Effector memory CD4-positive, alpha-beta T cell (primary cell): ENCODE measurements at places on chromosomes 3 and 15.

DNA sequence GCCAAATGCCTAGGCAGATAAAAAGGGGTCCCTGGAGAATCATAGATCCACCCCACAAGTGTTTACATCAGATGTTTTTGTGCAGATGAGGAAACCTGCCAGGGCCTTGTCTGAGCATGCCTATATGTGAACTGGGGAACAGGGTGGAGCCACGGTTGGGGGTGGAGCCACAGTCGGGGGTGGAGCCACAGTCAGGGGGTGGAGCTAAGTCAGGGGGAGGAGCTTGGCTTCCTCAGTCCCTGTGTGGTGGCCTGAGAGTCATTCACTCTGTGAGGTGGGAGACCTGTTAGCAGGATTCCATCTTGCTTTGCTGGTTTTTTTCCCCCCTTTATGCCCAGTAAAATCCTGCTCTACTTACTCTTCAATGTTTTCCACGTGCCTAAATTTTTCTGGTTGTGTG lies 57.8 kb upstream of the TGFBR2 start:
- no peaks in the 10 kb centered on the region for H3K36me3 ChIP-seq
- H3K27ac ChIP-seq, result no peak overlapping the region
- no peak for DNase-seq
- no peak overlapping the region for H3K4me3 ChIP-seq

GRCh38 chr15:85168642-85169173 lies 187.1 kb downstream of the PDE8A start:
- no peaks in the 10 kb centered on the region for H3K27me3 ChIP-seq
- H3K4me3 ChIP-seq, result peak overlapping the region; percentile 7
- H3K36me3 ChIP-seq, result no peaks in the 10 kb centered on the region
- H3K4me1 ChIP-seq, result no peaks in the 10 kb centered on the region
- peak; percentile 0 for DNase-seq

DNA sequence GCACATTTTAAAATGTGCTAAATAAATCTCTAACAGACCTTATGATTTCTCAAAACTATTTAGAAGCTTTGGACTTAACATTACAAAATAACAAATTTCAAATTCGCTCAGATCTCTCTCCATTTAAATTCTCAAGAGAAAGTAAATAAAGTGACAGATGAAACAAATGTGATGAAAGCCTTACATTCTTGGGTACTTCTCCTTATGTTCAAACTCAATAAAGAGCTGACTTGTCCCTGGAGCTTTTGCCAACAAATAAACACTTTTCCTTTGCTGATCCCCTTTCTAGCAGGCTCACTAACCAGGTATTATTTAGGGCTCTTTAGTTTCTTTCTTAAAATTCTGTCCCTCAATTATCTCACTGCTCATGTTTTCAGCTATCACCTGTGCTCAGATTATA lies 259.1 kb upstream of the ARPP21 start:
- no peaks in the 10 kb centered on the region for H3K36me3 ChIP-seq
- no peak overlapping the region for H3K27ac ChIP-seq
- H3K27me3 ChIP-seq, result no peaks in the 10 kb centered on the region
- H3K4me1 ChIP-seq, result no peaks in the 10 kb centered on the region
- H3K4me3 ChIP-seq, result no peak overlapping the region

- H3K4me3 ChIP-seq, result no peak overlapping the region
- DNase-seq, result no peak
- no peak overlapping the region for H3K27ac ChIP-seq
- H3K36me3 ChIP-seq, result no peaks in the 10 kb centered on the region
- H3K4me1 ChIP-seq, result no peaks in the 10 kb centered on the region
- no peaks in the 10 kb centered on the region for H3K27me3 ChIP-seq
Measured at GRCh38 chr3:105513042-105513441, 146.3 kb downstream of the ALCAM start.

- no peaks in the 10 kb centered on the region for H3K27me3 ChIP-seq
- peaks cover 3% of the 10 kb centered on the region for H3K36me3 ChIP-seq
- no peak for DNase-seq
- H3K27ac ChIP-seq, result peak overlapping the region; percentile 43
- H3K4me3 ChIP-seq, result peak overlapping the region; percentile 44
- peaks cover 17% of the 10 kb centered on the region for H3K4me1 ChIP-seq
Measured at GRCh38 chr3:71303627-71304200, 279.8 kb downstream of the FOXP1 start.

DNA sequence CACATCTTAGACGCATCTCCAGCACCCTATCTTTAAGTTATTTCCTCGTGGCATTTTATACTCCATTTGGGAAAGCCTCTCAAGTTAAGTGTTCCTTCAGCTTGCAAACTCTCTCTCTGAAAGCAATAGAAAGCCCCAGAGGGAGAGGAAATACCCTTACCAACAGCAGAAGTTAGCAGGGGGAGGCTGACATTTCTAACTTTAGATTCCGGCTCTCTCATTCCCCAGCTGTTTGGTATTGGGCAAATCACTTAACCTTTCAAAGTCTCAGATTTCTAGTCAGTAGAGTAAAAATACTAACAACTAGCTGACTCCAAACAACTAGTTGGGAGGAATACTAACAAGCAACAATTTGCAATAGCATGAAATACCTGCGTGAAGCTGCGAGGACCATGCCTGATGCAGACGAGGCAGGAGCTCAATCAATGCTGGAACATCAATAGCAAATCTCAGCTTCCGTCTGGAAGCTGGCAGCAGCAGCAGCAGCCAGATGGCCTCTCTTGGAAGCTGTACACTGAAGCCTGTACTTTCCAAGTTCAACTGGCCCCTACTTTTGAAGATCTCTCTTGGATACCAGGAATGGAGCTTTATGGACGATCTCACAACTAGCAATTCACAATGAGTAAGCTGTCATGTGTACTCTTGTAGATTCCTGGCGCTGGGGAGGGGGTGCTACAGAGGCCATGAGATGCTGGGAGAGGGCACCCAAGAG lies 47.8 kb downstream of the THBS1 start:
- H3K27me3 ChIP-seq, result no peaks in the 10 kb centered on the region
- no peak for DNase-seq
- no peaks in the 10 kb centered on the region for H3K36me3 ChIP-seq
- peaks cover 69% of the 10 kb centered on the region for H3K4me1 ChIP-seq

DNA sequence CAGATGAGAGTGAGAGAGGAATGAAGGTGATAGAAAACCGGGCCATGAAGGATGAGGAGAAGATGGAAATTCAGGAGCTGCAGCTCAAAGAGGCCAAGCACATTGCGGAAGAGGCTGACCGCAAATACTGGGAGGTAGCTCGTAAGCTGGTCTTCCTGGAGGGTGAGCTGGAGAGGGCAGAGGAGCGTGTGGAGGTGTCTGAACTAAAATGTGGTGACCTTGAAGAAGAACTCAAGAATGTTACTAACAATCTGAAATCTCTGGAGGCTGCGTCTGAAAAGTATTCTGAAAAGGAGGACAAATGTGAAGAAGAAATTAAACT lies 88.9 kb downstream of the EOMES start:
- H3K4me1 ChIP-seq, result peaks cover 13% of the 10 kb centered on the region
- DNase-seq, result no peak
- H3K27ac ChIP-seq, result peak overlapping the region; percentile 44
- peak overlapping the region; percentile 77 for H3K4me3 ChIP-seq

DNA sequence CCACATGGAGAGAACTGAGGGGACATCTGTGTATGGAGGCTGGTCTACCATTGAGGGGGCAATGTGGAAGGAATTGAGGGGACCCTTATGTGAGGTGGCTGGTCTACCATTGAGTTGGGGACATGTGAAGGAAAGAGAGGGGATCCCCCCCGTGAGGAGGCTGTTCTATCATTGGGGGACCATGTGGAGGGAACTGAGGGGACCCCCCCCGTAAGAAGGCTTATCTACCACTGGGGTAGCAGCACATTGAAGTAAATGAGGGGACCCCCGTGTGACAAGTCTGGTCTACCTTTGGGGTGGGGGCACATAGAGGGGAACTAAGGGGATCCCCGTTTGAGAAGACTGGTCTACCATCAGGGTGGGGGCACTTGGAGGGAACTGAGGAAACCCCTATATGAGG lies 158.0 kb downstream of the FBLN2 start:
- H3K27ac ChIP-seq, result no peak overlapping the region
- H3K27me3 ChIP-seq, result no peaks in the 10 kb centered on the region
- no peaks in the 10 kb centered on the region for H3K36me3 ChIP-seq
- no peak for DNase-seq
- H3K4me3 ChIP-seq, result no peak overlapping the region

- no peak overlapping the region for H3K27ac ChIP-seq
- no peak overlapping the region for H3K4me3 ChIP-seq
- no peaks in the 10 kb centered on the region for H3K4me1 ChIP-seq
- H3K27me3 ChIP-seq, result no peaks in the 10 kb centered on the region
- H3K36me3 ChIP-seq, result no peaks in the 10 kb centered on the region
- DNase-seq, result no peak
Measured at GRCh38 chr3:129336093-129336706, 57.5 kb downstream of the HMCES start.

DNA sequence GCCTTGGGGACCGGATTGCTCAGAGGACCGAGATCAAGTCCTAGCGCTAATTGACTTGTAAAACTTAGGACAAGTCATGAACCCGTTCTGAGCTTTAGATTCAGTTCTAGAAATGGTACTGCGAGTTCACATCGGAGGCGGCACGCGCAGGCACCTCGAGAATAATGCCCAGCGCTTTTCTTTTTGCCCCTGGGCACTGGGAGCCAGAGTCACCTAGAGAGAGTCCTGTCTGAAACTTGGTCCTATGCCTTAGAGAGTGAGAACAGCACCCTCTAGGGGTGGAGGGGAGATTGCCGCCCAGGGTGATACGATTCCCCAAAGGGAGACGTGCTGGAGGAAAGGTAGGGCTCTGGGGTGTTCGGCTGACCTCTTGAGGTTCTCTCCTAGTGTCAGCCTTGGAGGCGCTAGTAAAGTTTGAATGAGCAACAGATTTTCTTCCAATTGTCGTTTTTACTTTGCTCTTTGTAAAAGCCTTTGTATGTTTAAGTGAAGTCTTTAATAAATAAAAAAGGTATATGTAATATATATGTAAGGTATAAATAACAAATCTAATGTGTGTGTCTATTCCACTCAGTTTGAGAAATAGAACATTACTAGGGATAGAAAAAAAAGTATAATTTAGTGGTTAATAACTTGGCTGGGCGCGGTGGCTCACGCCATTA lies 826 bp downstream of the EEF1AKMT4 start:
- H3K36me3 ChIP-seq, result peaks cover 4% of the 10 kb centered on the region
- peak overlapping the region; percentile 56 for H3K27ac ChIP-seq
- peak; percentile 83 for DNase-seq
- H3K4me1 ChIP-seq, result peaks cover 3% of the 10 kb centered on the region
- H3K4me3 ChIP-seq, result peak overlapping the region; percentile 82

GRCh38 chr15:56732135-56732885 lies 999 bp downstream of the ZNF280D start:
- peaks cover 19% of the 10 kb centered on the region for H3K4me1 ChIP-seq
- DNase-seq, result no peak
- H3K36me3 ChIP-seq, result no peaks in the 10 kb centered on the region
- H3K27me3 ChIP-seq, result no peaks in the 10 kb centered on the region
- H3K4me3 ChIP-seq, result peak overlapping the region; percentile 58
- H3K27ac ChIP-seq, result peak overlapping the region; percentile 69

DNA sequence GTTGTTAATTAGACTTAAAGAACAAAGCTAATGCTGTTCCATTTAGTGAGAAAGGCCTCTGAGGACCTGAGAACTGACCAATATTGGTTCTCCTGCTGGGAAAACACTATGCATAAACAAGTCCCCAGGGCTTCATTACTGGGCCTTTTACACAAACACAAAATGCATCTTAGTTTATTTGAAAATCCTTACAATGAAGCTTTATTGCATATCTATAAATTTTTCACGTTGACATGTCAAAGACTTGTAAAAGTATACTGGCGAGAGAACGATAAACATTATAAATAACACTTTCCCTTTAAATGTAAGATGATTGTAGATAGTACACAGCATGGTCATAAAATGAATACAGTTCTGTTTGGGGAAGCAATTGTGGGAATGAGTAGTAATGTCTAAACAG lies 151.7 kb downstream of the ROBO2 start:
- no peaks in the 10 kb centered on the region for H3K4me1 ChIP-seq
- no peak overlapping the region for H3K27ac ChIP-seq
- no peak overlapping the region for H3K4me3 ChIP-seq
- H3K27me3 ChIP-seq, result no peaks in the 10 kb centered on the region

GRCh38 chr3:179977356-179977755 lies 59.4 kb downstream of the PEX5L start:
- H3K36me3 ChIP-seq, result no peaks in the 10 kb centered on the region
- no peaks in the 10 kb centered on the region for H3K4me1 ChIP-seq
- H3K27me3 ChIP-seq, result no peaks in the 10 kb centered on the region

GRCh38 chr3:19384868-19385267 lies 236.6 kb downstream of the KCNH8 start:
- H3K27ac ChIP-seq, result no peak overlapping the region
- no peak overlapping the region for H3K4me3 ChIP-seq
- no peaks in the 10 kb centered on the region for H3K27me3 ChIP-seq
- no peaks in the 10 kb centered on the region for H3K36me3 ChIP-seq

GRCh38 chr3:72255191-72255590 lies 470.2 kb upstream of the PROK2 start:
- H3K27me3 ChIP-seq, result no peaks in the 10 kb centered on the region
- H3K4me1 ChIP-seq, result peaks cover 11% of the 10 kb centered on the region
- H3K27ac ChIP-seq, result no peak overlapping the region
- H3K36me3 ChIP-seq, result no peaks in the 10 kb centered on the region
- no peak for DNase-seq

- no peaks in the 10 kb centered on the region for H3K27me3 ChIP-seq
- H3K4me1 ChIP-seq, result no peaks in the 10 kb centered on the region
- H3K27ac ChIP-seq, result no peak overlapping the region
- no peak for DNase-seq
Measured at GRCh38 chr3:28039234-28039633, 202.2 kb upstream of the CMC1 start.

DNA sequence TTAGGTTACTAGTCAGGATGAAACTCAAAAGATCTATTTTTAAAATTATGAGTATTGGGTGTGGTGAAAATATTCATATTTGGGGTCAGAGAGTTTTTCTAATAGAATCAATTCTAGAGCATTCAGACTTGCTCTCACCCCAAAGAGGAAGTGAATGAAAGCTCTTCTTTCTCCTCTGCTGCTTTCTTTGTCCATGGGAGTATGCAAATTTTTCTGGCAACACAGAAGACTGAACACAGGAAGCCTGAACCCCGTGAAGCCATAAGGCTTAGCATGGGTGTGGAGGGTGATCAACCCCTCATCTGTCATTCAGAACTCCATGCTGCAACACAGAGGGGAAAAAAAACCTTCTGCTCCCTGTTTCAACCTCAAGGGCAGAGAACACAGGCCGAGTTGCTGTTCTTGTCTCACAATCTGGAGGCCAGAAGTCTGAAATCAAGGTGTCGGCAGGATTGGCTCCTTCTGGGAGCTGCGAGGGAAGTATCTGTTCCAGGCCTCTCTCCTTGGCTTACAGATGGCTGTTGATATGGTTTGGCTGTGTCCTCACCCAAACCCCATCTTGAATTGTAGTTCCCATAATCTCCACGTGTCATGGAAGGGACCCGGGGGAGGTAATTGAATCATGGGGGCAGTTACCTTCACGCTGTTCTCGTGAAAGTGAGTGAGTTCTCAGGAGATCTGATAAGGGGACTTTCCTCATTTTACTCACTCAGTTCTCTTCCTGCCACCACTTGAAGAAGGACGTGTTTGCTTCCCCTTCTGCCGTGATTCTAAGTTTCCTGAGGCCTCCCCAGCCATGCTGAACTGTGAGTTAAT lies 33.7 kb upstream of the CD47 start:
- DNase-seq, result peak; percentile 57
- H3K4me1 ChIP-seq, result peaks cover 50% of the 10 kb centered on the region
- no peaks in the 10 kb centered on the region for H3K36me3 ChIP-seq
